Endothelial cell of umbilical vein (primary cell): ENCODE measurements at places on chromosomes 3 and 15. TPM values are rescaled to one million over a fixed set of nuclear protein-coding genes. Genes with fewer than 3 reads are reported as not detected.

DNA sequence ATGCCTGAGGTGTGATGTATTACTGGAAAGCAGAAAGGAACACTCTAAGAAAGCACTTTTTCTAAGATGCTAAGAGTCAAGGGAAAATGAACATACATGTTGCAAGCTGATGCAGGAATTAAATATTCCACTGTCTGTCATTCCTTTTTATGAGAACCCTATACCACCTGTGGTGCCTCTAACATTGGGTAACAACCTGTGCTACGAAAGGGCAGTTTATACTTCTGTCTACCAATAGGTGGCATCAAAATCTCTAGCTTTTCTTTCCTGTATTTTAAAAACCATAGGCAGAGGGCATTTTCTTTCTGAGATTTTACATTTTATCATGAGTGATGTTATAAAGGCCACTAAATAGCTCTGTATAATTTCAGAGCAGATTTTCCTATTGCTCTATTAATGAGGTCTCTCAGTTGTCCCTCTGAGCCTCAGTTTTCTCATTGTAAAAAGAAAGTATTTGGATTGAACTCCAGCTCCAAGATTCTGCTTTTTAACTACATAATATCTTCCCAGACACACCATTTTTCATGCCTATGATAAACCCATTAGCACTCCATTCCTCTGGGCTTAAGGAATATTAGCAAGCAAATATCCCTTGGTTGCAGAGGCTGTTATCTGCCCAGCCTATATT, 3.5 kb upstream of the CPNE4 start:
- DNase-seq, result peak; percentile 17

ISL2 gene
- total RNA-seq, result not detected in 2 replicates

DNA sequence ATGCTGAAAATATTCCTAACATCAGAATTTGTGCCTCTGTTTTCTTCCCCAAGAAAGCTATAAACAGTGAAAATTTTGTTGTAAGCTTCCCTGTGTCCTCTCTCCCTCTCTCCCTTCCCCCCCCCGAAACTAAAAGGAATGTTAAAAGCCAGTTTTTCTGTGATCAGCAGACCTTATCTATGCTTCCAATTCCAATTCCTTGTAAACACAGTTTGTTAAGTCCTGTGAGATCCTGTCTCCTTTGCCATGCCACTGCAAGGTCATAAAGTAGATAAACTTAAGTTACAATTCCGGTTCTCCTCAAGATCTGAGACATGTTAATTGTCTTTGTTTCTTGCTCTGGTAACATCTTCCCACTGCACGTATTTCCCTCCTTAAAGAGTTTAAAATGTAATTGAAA, 42.9 kb upstream of the DHX36 start:
- DNase-seq, result no peak

GRCh38 chr3:131543714-131544113, 40.9 kb upstream of the MRPL3 start:
- peak; percentile 82 for DNase-seq

ICE2 gene
- 50.9 and 57.0 TPM in 2 replicates for total RNA-seq

CHRNA7 gene
- total RNA-seq, result 2.6 and 2.7 TPM in 2 replicates

DNA sequence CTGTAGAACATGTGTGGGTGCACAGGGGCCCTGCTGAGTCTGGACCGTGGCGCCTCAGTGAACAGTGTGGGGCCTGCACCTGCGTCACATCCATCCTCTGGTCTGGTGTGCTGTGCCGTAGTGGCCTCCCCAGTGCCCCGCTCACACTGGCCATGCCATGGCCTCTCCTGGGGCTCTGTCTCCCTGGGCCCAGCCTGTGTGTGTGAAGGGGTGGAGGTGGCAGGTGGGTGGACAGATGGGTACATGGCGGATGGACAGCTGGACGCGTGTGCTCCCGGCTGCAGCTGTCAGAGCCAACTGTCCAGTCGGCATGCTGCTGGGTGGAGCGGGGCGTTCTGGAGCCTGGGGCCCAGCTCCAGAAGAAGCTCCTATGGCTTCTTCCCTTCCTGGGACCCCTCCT, 17.8 kb downstream of the PLXNA1 start:
- DNase-seq, result no peak

DNA sequence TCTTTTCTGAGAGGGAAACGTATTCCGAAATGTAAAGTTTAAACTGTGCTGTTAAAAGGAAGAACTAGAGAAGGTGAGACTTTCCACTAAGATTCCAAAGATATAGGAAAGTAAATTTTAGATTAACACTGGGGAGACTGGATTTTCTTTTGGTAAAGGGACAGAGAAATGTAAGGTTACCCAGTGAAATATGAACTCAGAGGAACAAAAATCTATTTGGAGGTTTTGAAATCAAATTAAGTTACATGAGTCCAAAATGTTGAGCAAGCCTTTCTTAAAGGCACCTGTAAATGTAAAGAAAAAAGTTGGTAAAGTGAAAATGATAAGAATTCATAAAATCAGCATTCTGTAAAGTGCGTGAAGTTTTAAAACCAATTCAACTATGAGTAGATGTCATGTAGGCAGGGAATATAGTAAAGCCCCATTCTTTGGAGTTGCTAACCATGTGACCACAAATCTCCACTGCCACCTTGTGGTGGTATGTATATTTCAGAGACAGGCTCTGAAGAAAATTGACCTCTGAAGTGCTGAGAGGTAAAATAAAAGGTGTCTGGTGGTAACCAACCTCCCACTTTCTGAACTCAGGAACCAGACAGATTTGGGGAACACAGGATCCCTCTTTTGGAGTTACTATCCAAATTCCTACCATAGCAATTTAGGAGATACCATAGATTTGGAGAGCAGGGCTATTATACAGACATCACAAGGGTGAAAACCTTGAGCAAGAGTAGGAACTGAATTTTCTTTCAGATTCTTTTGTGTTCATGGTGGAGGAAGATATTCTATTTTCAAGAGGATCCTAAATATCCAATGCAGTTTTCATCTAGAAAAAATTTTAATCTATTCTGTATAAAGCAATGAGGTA, 215.3 kb downstream of the ROBO2 start:
- DNase-seq, result peak; percentile 26

GHSR gene
- total RNA-seq, result not detected in 2 replicates

DNA sequence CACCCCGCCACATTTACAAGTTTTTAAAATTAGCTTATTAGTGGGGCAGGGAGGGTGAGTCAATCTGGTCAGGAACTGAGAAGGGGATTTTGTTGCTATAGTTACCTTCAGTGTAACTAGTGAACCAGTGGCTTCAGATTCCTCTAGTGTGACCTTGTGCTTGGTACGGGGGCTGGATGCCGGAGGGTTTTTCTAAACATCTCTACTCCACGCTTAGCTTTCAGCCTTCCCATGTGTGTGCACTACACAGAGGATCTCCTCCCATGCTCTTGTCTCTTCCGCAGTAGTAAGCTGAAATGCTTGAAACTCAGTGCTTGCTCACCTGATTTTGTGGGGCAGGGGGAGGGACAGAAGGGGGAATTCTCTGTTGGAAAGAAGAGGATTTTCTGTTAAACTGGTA, 67.9 kb upstream of the AKAP13 start:
- DNase-seq, result no peak

DNA sequence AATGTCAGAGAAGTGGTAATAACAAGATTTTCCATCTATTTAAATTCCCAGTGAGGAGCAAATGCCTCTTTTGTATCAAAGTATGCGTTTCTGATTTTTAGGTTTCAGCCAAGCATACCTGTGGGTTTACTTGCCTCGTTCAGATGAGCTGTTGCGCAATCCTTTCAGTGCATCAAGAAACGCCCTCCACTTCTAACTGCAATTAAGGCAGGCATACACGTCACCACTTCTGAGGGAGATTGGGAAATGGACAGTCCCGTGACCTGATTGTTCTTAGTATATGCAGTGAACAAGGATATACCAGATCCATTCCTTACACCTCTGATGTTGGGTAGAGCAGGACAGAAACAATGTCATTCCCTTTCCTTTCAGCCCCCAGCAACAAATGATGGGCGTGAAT, 219.0 kb downstream of the ITPR1 start:
- no peak for DNase-seq

DNA sequence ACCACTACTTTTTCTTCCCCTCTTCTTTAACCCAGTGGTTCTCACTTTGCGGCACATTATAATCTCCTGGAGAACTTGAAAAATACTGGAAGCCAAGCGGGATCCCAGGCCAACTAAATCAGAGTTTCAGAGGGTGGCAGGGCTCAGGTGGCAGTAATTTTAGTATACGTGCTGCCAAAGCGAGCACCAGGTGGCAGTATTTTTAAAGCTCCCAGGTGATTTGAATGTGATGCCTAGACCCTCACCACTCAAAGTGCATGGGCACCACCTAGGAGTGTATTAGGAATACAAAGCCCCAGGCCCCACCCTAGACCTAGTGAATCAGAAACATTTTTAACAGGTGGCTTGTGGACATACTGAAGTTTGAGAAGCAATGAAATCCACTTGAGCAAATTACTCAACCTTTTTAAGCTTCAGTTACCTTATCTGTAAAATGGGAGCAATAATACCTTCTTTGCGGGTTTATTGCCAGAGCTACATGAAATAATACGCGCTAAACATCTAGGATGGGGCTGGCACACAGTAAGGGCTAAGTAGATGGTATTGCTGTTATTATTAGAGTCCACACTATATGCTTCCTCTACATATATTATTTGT, 8.3 kb downstream of the B3GALNT1 start:
- DNase-seq, result peak; percentile 21

DNA sequence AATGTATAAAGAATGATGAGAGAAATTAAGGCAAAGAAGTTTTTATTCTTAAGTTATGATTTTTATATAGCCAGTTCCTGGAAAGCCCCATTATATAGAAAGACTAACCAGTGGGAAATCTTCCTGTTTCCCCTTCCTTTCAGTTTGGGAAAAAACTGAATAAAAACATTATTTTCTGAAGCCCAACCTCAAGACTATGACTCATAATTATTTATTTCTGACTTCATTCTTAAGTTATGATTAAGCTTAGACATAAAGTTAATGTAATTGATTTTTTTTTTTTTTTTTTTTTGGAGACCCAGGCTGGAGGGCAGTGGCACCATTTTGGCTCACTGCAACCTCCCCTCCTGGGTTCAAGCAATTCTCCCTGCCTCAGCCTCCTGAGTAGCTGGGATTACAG, 55.8 kb downstream of the TRPC1 start:
- peak; percentile 29 for DNase-seq

- DNase-seq, result no peak
Observed at GRCh38 chr3:4752201-4753072, 226.8 kb upstream of the BHLHE40 start.

INSYN1 gene
- total RNA-seq, result 0.58 TPM in 1 of 2 replicates, not detected in the other

C3orf49 gene
- total RNA-seq, result not detected in 2 replicates

DNA sequence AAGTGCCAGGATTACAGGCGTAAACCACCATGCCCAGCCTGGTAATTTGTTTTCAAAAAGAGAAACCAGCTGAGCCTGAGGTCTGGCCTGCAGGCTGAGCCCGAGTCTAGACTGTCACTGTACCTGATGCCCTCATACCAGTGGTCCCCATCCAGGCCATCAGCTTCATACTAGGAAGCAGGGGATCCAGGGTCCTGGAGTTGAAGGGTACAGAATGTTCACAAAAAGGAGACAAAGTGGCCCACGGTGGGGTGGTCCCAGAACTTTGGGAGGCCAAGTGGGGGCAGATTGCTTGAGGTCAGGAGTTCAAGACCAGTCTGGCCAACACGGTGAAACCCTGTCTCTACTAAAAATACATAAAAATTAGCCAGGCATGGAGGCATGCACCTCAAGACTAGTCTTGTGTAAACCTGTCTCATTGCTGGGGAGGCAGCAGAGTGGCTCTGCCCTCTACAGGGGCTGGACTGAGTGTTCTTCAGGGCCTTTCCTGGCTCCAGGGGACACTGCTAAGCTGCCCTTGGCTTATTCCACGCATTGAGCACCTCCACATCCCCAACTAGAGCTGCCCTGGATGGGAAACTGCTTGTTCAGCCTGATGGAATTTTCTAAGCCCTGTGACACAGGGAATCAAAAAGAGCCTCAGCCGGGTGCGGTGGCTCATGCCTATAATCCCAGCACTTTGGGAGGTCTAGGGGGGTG, 7.9 kb upstream of the HHATL start:
- no peak for DNase-seq

MEGF11 gene
- not detected in 2 replicates for total RNA-seq

GRCh38 chr3:134998855-134999254, 203.8 kb downstream of the EPHB1 start:
- no peak for DNase-seq

GRCh38 chr15:27686369-27686768, 412.7 kb downstream of the OCA2 start:
- DNase-seq, result no peak

TMEM212 gene
- not detected in 2 replicates for total RNA-seq

DNA sequence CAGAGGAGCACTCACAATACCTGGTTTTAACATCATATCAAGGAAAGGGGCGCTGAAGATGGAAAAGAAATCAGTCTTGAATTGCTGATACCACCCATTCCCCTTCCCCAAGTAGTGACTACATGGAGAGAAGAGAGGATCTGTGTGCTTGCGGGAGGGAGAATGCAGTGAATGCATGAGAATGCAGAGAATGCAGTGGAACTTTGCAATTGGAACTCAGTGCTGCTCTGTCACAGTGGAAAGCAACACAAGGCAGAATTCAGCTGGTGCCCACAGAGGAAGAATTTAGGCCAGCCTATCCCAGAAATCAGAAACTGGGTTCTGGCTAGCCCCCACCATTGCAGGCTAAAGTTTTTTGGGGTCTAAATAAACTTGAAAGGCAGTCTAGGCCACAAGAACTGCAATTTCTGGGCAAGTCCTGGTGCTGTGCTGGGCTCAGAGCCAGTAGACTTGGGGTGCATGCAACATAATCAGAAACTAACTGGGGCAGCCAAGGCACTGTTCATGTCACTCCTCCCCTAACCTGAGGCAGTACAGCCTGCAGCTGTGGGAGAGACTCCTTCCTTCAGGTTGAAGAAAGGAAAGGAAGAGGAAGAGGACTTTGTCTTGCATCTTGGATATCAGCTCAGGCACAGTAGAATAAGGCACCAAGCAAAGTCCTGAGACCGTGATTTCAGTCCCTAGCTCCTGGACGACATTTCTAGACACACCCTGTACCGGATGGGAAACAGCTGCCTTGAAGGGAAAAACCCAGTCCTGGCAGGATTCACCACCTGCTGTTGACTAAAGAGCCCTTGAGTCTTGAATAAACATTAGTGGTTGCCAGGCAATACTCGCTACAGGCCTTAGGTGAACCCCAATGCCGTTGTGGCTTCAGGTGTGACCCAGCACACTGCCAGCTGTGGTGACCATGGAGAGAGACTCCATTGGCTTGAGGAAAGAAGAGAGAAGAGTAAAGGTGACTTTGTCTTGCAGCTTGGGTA, 329.3 kb downstream of the TBL1XR1 start:
- DNase-seq, result no peak

LIPC gene
- not detected in 2 replicates for total RNA-seq

- peak; percentile 67 for DNase-seq
Observed at GRCh38 chr15:76340198-76340802, 3.7 kb downstream of the ISL2 start.

PTX3 gene
- total RNA-seq, result 149 and 172 TPM in 2 replicates

- DNase-seq, result no peak
Observed at GRCh38 chr15:85757939-85758654, 36.6 kb downstream of the KLHL25 start.

CATSPER2 gene
- 3.8 and 6.1 TPM in 2 replicates for total RNA-seq

DNA sequence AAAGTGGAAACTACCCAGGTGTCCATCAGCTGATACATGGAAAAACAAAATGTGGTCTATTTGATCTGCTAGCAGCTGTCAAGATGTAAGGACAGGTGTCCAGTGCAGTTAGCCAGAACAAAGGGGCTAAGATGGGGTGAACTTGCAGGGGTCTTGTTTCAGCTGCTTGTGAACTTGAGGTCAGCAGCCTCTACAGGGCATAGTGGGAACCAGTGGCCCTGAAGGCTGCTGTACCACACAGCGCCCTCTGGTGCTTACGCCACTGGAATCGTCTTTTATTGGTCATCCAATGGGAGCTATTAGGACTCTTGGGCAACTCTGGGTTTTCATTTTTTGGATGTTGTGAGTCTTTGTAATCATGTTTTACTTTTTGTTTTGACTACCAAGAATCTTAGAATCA, 62.2 kb upstream of the CTSH start:
- peak; percentile 41 for DNase-seq
